ENCODE measurements at places on chromosomes 1 and 21.

DNA sequence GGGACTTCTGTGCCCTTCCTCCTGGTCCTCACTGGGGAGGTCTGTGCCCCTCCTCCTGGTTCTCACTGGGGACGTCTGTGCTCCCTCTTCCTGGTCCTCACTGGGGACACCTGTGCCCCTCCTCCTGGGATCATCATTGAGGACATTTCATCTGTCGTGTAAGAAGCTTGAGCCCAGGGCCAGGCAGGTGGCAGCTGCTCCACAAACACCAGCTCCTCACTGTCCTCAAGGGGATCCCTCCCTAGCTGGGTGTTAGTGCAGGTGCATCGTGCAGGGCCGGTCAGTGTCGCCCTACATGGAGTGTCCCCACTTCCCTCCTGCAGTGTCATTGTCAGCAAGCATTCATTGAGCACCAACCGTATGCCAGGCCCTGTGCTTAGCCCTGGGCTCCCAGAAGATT is 312.7 kb downstream of the PTPRU start:
- no peak for DNase-seq

GRCh38 chr1:197595304-197595904 is 179.9 kb downstream of the DENND1B start:
- no peak for DNase-seq

DNA sequence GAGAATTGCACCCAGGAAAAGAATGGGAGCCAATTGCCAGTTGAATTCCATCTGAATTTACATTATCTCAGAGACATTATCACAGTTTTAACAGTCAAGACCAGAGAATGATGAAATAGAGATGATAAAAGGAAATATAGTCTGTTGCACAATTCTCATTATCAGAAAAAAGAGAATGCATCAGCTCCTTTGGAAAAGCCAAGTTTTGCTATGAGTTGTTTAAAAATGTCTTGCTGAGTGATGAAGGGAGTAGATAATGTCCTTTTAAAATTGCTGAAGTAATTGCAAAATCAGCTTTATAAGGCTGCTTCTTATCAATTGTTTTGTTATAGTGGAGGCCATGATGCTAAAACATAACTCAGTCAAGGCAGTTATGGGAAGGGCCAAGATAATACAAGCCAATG is 37.9 kb upstream of the EEIG2 start:
- no peak for DNase-seq

- no peak for DNase-seq
Measured at GRCh38 chr1:70360321-70360720, 5.8 kb upstream of the ANKRD13C start.

GRCh38 chr1:230303069-230303468 is 123.1 kb downstream of the PGBD5 start:
- DNase-seq, result no peak

- no peak for DNase-seq
Measured at GRCh38 chr1:54952950-54953718, 27.3 kb upstream of the TMEM61 start.

- DNase-seq, result no peak
Measured at GRCh38 chr1:230618537-230618936, 23.7 kb upstream of the COG2 start.

DNA sequence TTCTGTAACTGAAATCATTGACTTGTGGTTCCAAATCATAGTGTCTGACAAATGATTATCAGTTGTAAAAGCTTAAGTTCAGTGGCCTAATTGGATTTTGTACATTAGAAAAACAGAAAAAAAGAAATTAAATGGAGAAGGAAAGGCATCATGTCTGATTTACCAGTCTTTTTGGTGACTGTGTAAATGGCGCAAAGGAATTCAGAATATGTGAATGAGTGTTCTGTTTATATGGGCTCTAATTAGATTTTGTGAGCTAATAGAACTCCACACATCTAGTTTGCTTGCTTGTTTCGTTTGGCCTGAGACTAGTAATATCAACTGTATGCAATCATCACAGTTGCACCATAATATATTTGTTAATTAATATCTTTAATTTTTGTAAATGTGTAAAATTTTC is 151.7 kb downstream of the PLA2G4A start:
- DNase-seq, result no peak

GRCh38 chr1:204241050-204241449 is 27.3 kb upstream of the GOLT1A start:
- DNase-seq, result no peak

DNA sequence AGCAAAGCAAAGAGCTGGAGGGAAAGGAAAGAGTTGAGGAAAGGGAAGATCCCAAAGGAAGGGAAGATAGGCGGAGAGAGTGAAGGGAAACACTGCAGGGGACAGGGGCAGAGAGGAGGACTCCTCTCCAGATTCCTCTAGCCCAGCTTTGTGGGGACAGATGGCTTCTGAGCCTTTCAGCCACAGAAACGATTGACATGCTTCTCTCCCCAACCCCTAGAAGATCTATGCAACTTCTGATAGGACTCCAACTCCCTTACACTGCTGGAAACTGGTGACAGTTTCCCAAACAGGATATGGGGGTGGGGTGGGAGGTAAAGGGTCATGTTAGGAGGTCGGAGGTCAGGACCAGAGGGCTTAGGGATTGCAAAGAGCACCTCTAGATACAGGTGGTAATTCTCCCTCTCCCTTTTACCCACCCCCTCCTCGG is 6.5 kb downstream of the MEX3A start:
- DNase-seq, result no peak

DNA sequence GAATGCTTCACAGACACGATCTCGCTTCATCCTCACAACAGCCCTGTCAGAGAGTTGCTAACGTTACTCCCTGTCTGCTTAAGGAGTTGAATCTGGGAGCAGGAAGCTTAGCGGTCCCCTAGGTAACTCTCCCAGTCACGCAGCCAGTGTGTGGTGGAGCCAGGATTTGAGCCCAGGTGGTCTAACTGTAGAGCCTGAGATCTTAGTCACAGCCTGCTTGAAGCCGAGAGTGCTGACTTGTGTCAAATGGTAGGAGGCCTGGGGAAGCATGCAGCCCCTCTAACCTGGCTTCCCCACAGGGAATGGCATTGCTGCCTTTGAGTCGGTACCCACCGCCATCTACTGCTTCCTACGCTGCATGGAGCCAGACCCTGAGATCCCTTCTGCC is 4.1 kb downstream of the ADPRS start:
- no peak for DNase-seq

GRCh38 chr21:25967181-25967900 is 203.2 kb downstream of the APP start:
- no peak for DNase-seq

DNA sequence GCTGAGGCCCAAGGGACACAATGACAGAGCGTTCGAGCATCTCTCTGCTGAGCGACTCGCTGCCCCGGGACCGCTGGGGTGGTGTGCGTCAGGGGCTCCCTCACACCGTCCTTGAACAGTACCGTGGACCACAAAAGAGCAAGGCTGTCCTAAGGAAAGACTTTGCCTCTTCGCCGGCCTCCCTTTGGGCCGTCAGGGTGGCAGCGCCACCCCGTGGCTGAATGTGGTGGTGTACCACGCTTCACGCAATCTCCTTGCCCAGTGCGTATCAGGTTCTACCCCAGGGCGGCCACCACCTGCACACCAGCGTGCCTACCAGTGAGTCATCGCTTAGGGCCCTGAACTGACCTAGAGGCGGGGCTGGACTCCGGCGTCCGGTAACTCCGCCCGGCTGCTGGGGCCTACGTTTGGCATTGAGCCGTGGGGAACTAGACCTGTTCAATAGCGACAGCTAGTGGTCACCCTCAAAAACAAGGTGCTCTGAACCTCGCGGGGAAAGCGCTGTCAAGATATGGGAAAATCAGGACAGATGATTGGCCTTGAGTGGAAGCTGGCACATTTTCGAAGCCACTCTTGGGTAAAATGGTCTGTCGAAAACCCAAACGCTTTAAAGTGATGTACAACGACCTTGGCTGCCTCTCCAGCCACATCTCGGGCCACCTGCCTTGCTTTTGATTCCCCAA is 8.1 kb upstream of the TRAF3IP3 start:
- peak; percentile 95 for DNase-seq

- DNase-seq, result no peak
Measured at GRCh38 chr1:18035145-18035544, 72.5 kb upstream of the IGSF21 start.

GRCh38 chr1:152313970-152314369 is 11.1 kb downstream of the FLG start:
- no peak for DNase-seq

DNA sequence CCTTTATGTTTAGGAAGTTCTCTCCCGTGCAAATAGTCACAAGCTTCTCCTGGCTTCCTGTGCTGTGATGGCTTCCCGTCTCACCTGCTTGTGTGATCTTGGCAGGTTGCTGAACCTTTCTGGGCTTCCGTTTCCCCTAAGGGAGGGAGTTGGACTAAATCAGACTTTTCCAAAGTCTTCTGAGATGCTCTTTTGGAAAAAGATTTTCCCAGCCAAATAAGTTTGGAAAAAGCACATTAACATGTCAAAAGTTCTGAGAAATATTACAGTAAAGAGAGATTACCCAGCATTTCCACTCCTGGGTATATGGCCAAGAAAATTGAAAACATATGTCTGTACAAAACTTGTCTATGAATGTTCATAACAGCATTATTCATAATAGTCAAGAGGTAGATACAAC is 36.0 kb upstream of the TENT5C start:
- DNase-seq, result no peak

DNA sequence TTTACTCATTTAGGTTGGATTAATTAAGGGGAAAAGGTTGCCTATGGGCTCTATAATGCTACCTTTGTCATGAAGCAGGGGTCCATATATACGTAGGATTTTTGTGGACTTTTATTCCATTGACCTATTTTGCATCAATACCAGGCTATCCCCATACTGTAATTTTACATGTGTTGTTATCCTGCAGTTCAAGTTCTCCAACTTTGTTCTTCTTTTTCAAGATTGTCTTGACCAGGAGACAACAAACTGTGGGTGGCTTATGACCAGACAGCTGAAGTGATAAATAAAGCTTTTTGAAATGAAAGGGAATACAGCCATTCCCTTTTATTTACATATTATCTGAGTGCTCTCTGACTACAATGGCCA is 345.7 kb downstream of the BARHL2 start:
- no peak for DNase-seq

DNA sequence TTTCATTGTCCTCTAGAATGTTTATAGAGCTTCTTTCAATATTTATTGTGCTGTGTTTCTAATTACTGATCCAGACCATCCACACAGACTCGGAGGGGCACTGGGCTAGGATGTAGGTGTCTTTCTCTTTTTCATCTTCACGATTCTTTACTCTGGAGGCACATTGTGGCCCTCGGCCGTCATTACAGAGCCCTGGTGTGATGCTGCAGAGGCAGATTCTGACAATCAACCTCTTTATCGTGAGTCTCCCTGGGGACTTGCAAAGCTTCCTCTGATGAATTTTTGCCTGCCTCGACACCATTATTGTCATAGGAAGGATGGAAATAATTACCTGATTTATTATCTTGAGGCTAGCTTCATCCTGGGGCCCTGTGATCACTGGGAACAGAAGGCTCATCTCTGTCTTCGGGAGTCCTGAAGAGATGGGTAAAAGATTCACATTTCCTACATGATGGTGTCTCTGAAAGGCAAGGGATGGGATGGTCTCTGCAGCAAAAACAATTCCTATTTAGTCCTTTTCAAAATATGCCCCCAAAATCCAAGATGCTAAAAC is 89.4 kb downstream of the SEC16B start:
- no peak for DNase-seq

GRCh38 chr1:198495631-198496030 is 44.8 kb downstream of the ATP6V1G3 start:
- no peak for DNase-seq

DNA sequence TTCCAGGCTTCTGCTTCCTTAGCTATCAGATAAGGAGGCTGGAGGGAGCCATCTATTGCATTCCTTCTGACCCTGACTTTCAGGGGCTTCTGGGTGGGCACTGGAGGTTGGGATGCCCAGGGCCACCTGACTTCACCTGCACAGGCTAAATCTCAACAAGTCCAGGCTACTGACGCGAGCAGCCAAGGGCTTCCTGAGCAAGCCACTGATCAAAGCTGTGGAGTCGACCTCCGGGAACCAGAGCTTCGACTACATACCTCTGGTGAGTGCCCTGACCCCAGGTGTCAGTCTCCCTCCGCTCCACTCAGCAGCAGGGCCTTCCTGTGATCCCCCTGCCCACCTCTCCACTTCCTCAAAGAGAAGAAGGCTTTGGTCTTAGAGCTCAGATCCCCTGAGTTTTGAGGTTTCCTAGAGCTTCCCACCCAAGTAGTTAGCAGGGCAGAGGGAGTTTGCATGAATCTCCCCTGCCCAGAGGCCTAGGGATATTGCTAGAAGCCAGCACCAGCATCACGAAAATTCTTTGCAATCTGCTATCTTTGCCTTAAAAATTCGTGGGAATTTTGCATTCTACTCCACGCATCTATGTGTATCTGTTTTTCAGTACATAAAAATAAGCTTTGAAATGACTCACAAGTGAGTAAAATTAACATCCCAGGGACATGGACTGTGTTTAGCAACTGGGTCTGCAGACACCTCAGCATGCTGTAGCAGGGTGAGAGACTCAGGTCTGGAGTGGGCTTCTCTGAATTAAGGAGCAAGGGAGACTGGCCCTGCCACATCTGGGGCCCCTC is 61.4 kb downstream of the VWA5B1 start:
- no peak for DNase-seq

DNA sequence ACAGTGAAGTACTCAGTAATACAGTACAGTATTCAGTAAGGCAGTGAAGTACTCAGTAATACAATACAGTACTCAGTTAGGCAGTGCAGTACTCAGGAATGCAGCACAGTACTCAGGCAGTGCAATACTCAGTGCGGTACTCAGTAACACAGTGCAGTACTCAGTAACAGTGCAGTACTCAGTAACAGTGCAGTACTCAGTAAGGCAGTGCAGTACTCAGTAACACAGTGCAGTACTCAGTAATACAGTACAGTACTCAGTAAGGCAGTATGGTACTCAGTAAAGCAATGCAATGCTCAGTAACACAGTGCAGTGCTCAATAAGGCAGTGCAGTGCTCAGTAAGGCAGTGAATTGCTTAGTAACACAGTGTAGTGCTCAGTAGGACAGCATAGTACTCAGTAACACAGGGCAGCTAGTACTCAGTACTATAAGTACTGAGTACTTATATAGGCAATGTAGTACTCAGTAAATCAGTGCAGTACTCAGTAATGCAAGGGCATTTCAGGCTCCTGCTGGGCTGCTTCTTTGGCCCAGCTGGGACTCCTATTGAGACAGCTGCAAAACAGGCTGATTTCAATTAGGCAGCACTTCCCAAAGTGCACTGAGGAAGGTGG is 411.3 kb downstream of the DISC1 start:
- DNase-seq, result no peak

GRCh38 chr21:37474342-37474741 is 107.8 kb downstream of the DYRK1A start:
- no peak for DNase-seq

Measured in activated CD8-positive, alpha-beta T cell treated with anti-CD3 and anti-CD28 coated beads for 36 hours (primary cell).